M059J (cell line): ENCODE measurements at places on chromosomes 12 and 14. TPM values are rescaled to one million over a fixed set of nuclear protein-coding genes. Genes with fewer than 3 reads are reported as not detected.

DNA sequence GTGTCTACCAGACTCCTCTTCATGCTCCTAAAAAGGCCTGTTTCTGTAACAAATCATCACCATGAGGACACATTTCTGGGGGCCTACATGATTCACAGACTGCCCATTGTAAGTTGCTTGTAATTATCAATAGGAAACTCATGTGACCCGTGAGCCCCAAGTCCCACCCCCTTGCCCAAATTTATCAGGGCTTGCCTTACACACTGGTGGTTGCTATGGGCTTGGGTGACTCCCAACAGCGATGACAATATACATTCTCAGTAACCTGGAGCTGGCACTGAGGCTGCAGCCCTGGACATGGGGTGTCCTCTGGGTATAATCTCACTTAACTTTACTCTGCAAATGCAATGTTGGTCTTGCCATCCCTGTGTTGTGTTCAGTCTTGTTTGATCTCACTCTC is 149.2 kb downstream of the NRXN3 start:
- DNase-seq = no peak

DNA sequence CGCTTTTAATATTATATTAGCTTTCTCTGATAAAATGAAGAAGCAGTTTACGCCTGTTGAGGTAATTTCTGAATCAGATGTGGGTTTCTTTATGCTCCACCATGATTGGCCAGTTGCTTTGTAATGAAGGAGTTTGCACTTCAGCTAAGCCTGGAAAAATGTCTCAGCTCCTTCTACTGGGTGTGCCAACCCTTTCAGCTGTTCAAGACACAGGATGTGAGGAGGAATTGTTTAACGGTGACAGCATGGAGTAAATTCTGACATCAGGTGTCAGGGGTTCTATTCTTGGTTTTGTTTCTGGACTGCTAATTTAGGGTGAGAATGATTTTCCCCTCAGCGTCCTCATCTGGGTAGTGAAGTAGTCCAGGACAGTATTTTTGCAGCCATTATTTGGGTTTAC is 43.5 kb downstream of the FLRT2 start:
- no peak for DNase-seq

- DNase-seq = no peak
These were observed 2.8 kb upstream of the ZC2HC1C start for GRCh38 chr14:75066691-75067090.

DNA sequence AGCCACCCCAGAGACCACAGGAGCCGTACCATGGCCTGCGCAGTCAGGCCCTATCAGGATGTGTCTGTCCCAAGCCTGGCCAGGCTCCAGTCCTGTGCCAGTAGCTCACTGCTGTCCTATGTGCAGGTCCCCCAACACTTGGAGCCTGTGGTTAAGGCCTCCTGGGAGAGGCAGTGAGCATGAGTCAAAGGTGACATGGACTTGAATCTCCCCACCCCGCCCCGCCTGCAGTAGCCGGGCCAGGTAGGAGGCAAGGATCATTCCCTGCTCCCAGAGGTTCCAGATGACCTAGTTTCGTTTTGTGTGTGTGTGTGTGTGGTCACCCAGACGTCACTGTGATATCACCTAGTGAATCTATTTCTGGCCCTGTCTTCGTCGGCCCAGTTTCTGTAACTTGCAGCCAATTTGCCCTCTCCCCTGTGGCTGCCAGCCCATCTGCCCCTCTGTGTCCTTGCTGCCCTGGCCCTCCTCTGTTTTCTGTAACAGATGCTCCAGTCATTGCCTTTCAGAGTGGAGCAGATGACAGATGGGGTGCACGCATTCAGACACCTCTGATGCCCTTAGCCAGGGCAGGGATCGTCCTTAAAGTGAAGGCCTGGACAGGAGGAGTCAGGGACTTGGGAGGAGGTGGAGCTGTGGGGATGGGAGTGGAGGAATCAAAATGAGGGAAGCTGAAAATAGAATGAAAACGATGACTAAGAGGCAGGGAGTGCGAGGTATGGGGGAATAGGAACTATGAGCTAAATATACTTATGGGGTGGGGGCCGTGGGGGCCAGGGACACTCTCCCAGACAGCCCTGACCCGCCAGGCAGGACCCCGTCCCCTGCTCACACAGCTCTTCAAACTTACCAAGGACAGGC is 37.4 kb downstream of the SLC6A12 start:
- DNase-seq = peak; percentile 74

- no peak for DNase-seq
These were observed 22.4 kb downstream of the FAM177A1 start for GRCh38 chr14:35068238-35069012.

DNA sequence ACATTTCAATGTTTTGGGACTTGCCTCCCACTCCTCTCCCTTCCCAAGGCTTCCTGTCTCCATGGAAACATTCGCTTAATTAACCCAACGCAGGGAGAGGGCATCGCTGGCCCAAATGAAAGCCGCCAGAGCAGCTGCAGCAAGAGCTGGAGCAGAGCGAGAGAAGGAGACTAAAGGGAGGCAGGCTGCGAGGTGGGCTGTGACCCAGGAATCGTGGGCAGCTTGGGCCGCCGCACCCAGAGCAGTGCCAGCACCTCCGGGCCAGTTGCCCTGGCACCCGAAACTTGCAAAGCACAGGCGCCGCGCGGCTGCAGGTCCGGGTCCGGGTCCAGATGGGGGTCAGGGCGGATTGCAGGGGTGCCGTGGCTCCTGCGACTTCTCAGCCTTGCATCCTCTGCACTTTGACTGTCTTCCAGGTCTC is 43.5 kb upstream of the PTPRQ start:
- peak; percentile 48 for DNase-seq

LRRC9 gene
- total RNA-seq = not detected in 2 replicates

PROX2 gene
- total RNA-seq = not detected in 2 replicates

NTN4 gene
- 16.5 and 21.5 TPM in 2 replicates for total RNA-seq

OAS2 gene
- 275 and 362 TPM in 2 replicates for total RNA-seq
